ENCODE measurements at places on chromosomes 5 and 9. TPM values are rescaled to one million over a fixed set of nuclear protein-coding genes. Genes with fewer than 3 reads are reported as not detected.

GRCh38 chr5:114391321-114391720 lies 29.5 kb downstream of the KCNN2 start:
- no peak for DNase-seq

DNA sequence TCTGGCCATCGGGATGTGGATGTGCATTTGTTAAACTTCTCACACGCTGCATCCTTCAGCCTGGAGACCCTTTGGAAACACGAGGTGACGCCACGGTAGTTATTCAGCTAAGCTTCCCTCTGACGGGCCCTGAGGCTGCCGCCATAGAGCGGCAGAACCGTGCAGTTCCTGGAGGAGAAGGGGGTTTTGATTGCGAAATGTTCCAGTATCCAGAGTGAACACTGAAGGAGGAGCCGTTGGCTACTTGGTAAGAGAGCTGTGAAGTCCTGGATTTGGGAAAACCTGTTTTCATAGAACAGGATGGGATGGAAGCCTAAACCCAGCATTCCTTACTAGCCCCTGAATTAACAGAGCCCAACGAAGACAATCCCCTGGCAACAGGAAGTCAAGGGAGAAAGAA lies 23.0 kb upstream of the EXOC3 start:
- no peak for DNase-seq

DNA sequence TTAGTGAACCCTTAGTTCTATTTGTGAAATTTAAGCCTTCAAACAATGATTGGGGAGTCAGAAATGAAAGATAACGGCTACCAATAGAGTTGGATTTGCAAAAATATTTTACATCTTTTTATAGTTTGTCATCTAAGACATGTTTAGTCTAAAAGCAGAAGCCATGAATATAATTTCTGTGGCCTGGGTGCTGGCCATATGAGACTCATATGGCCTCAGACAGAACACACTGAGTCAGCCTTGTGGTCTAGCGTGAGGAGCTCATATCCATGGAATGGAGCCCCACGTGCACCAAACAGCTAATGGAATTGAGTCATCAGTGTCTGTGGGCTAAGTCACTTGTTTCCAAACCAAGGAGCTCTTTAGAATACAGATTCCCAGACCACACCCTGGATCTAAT lies 240.7 kb upstream of the NREP start:
- no peak for DNase-seq

DNA sequence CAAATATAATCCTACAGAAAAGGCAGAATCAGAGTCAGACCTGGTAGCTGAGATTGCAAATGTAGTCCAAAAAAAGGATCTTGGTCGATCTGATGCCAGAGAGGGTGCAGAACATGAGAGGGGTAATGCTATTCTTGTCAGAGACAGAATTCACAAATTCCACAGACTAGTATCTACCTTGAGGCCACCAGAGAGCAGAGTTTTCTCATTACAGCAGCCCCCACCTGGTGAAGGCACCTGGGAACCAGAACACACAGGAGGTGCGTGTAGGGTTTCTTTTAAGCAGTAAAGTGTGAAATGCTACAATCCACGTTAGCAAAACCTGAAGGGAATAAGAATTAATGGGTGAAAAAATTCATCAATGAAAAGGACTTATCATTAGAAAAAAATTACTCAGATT lies 145.8 kb downstream of the GIN1 start:
- no peak for DNase-seq

GRCh38 chr5:122561209-122561608 lies 213.7 kb upstream of the SNX2 start:
- DNase-seq, result no peak

- DNase-seq, result no peak
These were observed 590 bp downstream of the PCDHA6 start for GRCh38 chr5:140828362-140828737.

GRCh38 chr5:94239266-94239665 lies 379.1 kb downstream of the KIAA0825 start:
- no peak for DNase-seq

GRCh38 chr9:126456441-126457174 lies 130.0 kb downstream of the MVB12B start:
- DNase-seq, result no peak

- DNase-seq, result no peak
These were observed 69.8 kb upstream of the TNFSF8 start for GRCh38 chr9:115000217-115000639.

- no peak for DNase-seq
These were observed 157.8 kb downstream of the FGF18 start for GRCh38 chr5:171577042-171577758.

DNA sequence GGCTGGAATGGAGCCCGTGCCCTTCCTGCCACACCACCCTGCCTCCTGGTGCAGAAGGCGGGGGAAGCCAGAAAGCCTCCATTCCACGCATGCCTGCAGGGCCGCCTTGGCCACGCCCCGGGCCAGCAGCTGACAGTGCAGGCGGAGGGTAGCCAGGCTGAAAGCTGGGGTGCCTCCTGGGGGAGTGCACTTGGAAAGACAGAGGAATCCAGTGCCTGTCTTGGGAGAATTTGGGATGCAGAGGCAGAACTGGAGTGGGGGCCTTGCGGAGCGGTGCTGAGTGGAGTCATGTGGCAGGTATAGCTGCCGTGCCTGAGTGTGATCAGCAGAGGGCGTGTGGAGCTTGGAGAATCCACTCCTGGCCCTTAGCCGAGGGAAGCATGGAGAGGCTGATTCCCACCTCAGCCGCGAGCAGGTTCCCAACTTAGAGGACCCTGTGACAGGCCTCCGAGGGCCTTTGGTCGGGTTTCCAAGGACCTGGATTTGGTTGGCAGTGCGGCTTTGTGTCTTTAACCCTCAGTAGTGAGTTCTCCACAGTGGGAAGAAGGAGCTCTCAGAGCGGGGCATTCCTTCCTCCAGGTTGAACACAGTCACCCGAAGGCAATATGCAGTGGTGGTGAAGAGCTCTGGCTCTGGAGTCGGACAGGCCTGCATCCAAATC lies 9.1 kb upstream of the URM1 start:
- DNase-seq, result peak; percentile 82

DNA sequence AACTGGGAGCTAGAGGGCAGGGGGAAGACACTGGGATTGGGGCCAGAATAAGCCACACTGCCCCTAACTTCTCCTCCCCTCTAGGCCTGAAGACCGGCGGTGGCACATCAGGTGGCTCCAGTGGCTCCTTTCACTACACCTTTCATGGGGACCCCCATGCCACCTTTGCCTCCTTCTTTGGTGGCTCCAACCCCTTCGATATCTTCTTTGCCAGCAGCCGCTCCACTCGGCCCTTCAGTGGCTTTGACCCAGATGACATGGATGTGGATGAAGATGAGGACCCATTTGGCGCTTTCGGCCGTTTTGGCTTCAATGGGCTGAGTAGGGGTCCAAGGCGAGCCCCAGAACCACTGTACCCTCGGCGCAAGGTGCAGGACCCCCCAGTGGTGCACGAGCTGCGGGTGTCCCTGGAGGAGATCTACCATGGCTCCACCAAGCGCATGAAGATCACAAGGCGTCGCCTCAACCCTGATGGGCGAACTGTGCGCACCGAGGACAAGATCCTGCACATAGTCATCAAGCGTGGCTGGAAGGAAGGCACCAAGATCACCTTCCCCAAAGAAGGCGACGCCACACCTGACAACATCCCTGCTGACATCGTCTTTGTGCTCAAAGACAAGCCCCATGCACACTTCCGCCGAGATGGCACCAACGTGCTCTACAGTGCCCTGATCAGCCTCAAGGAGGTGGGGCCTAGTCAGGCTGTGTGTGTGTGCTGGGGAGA lies 6.8 kb downstream of the DNAJB5 start:
- DNase-seq, result no peak

GRCh38 chr5:113156271-113156877 lies 179.8 kb downstream of the DCP2 start:
- no peak for DNase-seq

GRCh38 chr5:90050103-90050502 lies 359.5 kb downstream of the CETN3 start:
- DNase-seq, result no peak

GRCh38 chr5:180718810-180719453 lies 20.9 kb downstream of the OR2Y1 start:
- peak; percentile 43 for DNase-seq

DNA sequence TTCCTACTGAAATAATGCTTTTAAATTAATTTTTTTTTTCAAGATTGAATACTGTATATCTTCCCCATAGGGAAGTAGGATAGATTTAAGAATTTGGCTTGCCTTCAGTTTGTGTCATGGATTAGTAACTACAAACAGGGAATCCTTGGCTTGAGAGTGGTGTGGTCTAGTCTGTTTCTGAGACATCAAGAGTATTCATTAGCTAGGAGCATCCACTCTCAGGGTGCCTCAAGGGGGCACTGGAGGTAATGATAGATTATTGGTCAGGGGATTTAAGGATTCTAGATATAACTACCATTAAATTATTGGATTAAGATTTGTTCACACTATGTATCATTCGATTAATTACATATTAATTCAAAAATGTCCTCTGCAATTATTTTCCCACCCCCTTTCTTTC lies 91.8 kb upstream of the TXNDC8 start:
- DNase-seq, result no peak

GRCh38 chr9:70531311-70531710 lies 116.9 kb upstream of the KLF9 start:
- no peak for DNase-seq

- no peak for DNase-seq
These were observed 12.8 kb downstream of the SLCO4C1 start for GRCh38 chr5:102283102-102283797.

- no peak for DNase-seq
These were observed 118.8 kb downstream of the MTX3 start for GRCh38 chr5:79872291-79872690.

- no peak for DNase-seq
These were observed 109.2 kb downstream of the OSTF1 start for GRCh38 chr9:75197561-75197960.

GRCh38 chr5:153498516-153498915 lies 8.0 kb downstream of the GRIA1 start:
- DNase-seq, result no peak

GRCh38 chr9:131578731-131579504 lies 33.6 kb downstream of the PRRT1B start:
- no peak for DNase-seq

DNA sequence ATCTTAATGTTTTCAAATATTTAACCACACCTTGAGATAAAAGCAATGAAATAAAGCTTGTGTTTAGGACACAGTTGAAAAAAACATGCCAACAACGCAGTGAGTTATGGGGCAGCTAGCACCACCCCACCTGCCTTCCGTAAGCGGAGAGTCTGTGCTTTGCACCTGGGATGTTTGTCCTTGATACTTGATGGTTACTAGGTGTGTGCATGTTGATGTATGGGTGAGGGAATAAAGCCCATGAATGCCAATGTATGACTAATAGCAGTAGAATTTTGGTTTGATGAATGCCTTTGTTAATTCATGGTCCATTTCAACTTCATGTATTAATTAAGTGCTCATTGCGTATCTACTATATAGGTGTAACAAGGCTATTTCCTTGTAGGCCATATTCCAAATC lies 74.0 kb downstream of the PCSK5 start:
- no peak for DNase-seq

DNA sequence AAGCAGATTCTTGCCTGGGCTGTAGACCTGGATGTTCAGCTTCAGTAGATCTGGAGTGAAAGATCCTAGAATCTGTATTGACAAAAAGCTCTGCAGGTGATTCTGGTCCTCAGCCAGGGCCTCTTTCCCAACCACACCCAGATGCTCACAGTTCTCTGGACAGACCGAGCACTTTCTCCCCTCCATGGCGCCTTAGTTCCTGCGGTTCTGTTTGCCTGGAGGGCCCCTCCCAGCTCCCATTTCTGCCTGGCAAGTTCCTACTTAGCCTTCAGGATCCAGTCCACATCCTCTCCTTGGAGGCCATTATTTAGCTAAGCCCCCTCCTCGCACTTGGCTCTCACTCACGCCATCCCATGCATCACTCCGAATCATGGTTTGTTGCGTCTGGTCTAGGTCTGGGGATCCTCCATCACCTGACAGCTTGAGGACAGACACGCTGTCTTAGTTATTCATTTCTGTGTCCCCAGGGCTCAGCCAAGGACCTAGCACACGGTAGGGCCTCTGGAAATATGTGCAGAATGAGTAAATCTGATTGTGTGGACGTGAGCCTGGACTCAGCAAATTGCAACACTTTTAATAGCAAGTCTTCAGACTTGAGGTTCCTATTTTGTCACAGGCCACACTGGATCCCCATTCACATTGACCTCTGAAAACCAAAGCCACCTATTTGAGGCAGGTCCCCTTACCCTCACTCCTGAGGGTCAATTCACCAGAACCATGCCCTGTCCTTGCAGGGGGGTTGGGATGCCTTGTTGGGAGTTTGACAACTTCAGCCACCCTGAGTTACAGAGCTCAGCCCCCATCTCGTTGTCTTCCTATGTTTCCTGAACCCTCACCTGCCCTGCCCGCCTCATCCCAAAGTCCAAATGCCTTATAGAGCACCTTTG lies 50.7 kb downstream of the COL15A1 start:
- no peak for DNase-seq

GRCh38 chr5:169656125-169656901 lies 19.2 kb downstream of the DOCK2 start:
- DNase-seq, result no peak

DNA sequence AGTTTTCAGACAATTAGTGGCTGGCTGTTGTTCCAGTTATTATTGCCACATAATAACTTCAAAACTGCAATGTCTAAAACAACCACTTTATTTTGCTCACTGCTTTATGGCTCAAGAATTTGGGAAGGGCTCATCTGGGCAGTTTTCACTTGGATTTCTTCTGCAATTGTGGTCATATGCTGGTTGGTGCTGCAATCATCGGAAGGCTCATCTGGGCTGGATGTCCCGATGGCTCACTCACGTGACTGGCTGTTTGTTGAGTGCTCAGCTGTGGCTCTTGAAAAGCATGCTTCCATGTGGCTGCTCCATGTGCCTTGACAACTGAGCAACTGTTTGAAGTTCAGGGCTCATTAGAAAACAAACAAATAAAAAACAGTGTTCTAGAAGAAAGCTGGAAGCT lies 1032.5 kb downstream of the DTWD2 start:
- DNase-seq, result no peak

- no peak for DNase-seq
These were observed 18.5 kb upstream of the NTNG2 start for GRCh38 chr9:132143359-132143758.

- no peak for DNase-seq
These were observed 25.1 kb downstream of the PARP8 start for GRCh38 chr5:50691399-50692016.

DNA sequence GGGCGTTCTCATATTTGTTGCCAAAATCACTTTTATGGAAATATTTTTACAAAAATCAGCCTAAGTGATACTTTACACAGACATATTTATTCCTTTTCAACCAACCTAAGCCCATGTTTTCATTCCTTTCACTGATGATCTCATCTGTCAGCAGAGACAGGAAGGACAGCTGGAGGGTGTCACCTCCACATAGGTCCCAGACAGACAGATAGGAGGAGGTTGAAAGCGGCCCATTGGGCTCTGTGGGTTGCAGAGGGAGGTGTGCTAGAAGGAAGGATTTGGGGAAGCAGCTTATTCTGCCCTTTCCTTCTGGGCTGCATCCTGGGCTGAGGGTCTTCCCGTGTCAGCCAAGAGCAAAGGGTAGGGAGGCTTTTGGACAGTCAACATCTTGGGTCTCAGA lies 26.0 kb upstream of the SEMA4D start:
- DNase-seq, result no peak

The PCDHA2 gene
- 0.32 TPM for polyA plus RNA-seq

The SLC1A3 gene
- polyA plus RNA-seq, result 4.4 TPM

The ARHGEF28 gene
- 72.4 TPM for polyA plus RNA-seq

The ORM2 gene
- not detected for polyA plus RNA-seq

The CARTPT gene
- polyA plus RNA-seq, result not detected

The CHMP5 gene
- 112 TPM for polyA plus RNA-seq

The PPP6C gene
- polyA plus RNA-seq, result 54.3 TPM

The NSG2 gene
- 0.42 TPM for polyA plus RNA-seq

The SLC28A3 gene
- not detected for polyA plus RNA-seq

The PCDHB2 gene
- polyA plus RNA-seq, result 4.5 TPM

The LHX3 gene
- not detected for polyA plus RNA-seq
